ENCODE measurements at places on chromosomes 3 and 15. TPM values are rescaled to one million over a fixed set of nuclear protein-coding genes. Genes with fewer than 3 reads are reported as not detected.

The MITF gene
- total RNA-seq: 2.7 TPM

The BOC gene
- total RNA-seq: 11.2 TPM

The SLC9C1 gene
- total RNA-seq: under 0.01 TPM

The TMOD2 gene
- 241 TPM for total RNA-seq

The GRM2 gene
- 12.5 TPM for total RNA-seq

All from occipital lobe (tissue), 3 donors.